BE2C (cell line): ENCODE measurements at places on chromosomes 7 and 10.

DNA sequence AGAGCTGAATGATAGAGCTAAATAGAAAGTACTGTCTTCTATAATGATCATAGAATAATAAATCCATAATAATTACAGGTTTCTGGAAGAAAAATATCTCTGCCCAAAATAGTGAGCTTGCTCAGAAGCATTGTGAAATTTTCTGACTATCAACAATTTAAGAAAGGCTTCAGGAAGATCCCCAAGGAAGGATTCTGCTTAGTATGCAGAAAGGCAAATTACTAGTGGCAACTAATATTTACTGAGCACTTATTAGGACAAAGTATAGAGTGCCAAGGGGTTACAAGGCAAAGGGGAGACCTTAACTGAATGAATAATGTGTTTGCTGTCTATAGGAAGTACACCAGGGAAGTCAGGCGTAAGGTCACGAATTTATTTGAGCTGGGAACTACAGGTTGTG lies 158.1 kb upstream of the LRRTM3 start:
- no peak for DNase-seq

DNA sequence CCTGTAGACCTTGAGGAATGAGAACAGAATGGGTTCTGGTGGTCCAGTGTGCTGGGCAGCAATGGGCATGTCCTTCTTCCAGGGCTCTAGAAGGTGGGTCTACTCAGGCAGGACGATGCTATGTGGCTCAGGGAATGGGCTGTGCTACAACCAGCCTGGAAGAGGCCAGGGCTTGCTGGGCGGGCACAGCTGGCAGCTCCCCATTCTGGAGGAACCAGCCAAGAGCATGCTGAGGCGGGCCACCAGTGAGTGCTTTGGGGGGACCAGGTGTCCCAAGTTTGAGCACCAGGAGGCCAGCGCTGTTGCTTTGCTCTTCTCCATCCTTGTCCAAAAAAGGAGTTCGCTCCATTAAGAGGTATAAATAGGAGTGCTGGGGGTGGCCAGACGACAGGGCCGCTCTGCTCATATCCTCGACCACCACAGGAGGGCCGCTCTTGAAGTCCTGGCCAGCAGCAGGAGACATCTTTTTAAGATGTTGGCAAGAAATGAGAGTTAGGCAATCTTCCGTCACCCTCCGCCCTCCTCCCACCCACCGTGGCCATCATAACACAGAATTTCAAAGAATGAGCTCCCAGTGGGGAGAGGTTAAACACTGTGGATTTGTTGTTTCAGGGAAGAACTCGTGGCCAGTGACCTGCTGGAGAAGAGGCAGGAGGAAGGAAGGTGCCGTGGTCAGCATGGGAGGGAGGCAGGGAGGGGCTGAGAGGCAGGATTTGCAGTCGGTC lies 141.3 kb downstream of the GRK5 start:
- DNase-seq, result no peak

DNA sequence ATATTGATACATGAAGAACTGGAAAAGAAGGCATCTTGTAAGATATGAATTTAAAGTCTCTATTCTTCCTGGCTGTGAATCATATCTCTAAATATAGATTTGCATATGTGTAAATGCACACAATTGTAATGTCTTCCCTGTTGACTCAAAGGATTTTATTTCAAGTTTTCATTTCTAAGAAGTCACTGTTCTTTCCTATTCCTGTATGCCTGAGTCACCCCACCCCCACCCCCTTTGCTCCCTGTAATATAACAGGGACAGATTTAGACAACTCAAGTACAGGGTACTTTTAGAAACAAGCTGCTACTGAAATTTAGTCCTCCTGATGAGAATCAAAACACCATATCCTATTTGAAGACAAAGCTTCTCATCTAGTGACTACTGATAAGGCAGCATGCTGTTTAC lies 43.0 kb upstream of the HECTD2 start:
- DNase-seq, result no peak

DNA sequence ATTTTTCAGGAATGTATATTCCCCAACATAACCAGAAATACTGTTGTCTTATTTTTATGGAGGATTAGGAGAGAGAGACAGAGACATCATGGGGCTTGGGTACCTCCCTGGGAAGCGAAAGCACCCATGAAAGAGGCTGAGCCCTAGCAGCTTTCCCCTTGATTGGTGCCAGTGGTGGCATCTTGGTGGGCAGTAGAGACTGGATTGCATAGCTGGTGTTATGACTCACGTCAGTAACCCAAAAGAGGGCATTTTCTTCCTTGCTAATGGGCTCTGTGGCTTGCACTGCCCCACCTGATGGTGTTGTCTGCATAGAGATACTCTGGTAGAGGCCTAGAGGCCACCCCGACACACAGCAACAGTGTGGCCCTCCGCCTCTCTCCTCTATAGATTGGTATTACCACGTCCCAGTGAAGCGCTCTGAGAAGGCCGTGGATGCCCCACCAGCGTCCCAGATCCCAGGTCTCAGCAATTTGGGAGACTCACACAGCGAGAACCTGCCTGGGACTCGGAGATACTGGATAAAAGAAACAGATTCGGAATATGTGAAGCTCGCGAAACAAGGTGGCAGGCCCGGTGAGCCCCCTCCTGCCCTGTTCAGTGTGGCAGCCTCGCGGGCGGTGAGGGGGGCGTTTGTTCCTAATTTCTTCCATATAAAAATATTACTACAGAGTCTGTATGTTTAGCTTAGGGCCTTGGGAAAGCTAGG lies 5.8 kb downstream of the C7orf57 start:
- no peak for DNase-seq

- no peak for DNase-seq
These were observed 34.0 kb downstream of the ADAM22 start for GRCh38 chr7:87968021-87968420.

GRCh38 chr7:141587304-141587703 lies 36.1 kb downstream of the AGK start:
- no peak for DNase-seq
